Right ventricle myocardium superior (tissue), 1 donor: ENCODE measurements at places on chromosomes 2 and 18.

DNA sequence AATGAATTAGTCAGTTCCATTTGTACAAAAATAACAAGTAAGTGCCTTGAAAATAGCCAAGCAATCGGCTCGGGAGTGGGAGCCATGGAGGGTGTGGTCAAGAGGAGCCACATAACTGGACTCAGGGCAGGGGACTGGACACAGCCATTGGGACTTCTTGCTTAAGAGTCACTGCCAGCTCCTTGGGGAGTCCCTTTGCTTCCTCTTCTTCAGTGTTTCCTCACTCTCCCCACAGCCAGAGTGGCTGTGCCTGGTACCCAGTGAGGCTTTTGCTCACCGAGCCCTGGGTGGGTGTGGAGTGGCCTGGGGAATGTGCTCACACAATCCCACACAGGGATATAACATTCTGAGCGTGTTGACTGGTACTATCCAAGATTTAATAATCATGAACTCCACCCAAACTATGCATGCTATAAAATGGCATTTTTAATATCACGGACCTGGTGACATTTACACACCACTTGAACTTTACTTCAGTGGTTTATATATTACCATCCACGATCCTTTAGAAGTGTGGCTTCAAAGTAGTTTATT lies 94.6 kb downstream of the PTGR3 start:
- no peak for DNase-seq

- DNase-seq: peak; percentile 67
These were observed 603 bp downstream of the ATAD2B start for GRCh38 chr2:23926290-23926749.

DNA sequence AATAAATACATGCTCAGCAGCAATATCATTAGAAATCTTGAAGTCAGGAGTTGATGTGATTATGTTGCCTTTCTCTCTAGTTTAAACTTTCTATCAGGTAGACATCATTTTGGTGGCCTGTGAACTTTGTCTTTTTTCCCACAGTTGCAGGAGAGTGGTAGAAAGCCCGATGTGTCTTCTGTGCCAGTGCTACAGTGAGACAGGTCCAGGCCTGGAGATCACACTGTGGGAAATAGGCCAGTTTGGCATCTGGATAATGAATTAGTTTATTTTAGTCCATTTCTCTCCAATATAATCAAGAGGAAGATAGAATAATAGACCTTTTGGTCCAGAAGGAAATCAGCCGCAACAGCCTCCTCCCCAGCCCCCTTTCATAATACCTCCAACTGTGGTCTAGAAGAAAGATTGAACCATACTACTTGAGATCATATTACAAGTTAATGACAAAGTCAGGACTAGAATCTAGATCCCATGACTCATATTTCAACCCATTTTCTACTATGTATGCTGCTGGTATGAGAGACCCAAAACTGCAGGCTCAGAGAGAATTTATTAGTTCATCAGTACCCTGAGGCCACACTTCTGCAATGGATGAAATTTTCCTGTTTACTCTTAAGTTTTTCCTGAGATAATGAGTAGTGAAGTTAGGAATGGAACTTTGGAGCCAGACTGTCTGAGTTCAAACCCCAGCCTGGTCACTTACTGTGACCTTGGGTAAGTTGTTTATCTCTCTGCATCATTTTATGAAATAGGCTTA lies 20.6 kb downstream of the KCMF1 start:
- no peak for DNase-seq

DNA sequence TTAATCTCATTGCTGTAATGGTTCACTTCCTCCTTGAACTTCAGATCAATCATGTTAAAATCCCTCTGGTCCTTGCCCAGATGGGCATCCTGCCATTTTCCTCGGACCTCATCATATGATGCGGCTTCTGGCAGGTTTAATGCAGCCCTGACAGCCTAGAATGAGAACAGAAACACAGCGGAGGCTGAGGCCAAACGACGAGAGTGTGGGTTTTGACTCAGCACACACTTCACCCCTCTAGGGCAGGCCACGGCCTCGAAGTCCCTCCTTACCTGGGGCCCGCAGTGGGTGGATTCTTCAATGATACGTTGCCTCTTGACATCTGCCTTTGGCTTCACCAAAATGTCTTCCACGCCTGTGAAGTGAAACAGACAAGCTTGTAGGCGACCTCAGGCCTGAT lies 56.8 kb downstream of the POLR1A start:
- DNase-seq: no peak

DNA sequence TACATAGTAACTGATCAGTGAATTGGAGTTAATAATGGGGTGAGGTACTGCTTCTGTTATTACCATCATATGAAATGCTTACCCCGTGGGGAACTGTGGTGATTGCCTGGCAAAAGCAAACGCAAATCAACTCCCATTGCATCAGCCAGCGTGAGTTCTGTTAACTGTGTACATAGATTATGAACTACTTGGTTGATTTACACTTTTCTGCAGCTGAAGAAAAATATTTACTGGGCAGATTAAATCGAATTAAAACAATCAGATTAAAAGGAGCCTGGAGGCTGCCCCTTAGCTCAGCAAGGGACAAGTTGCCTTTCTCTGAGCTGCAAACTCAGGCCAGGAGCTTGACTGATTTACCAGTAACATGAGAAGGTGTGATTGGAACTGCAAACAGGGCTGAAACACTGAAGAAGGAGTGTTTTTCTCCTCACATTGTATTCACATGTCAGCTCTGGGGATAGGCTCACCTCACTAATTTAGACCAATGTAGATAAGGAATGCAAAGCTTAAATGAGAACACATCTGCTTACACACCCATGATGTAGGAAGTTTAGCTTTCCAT lies 220.1 kb downstream of the OSR1 start:
- no peak for DNase-seq

- no peak for DNase-seq
These were observed 13.6 kb downstream of the OTX1 start for GRCh38 chr2:63064197-63064596.

DNA sequence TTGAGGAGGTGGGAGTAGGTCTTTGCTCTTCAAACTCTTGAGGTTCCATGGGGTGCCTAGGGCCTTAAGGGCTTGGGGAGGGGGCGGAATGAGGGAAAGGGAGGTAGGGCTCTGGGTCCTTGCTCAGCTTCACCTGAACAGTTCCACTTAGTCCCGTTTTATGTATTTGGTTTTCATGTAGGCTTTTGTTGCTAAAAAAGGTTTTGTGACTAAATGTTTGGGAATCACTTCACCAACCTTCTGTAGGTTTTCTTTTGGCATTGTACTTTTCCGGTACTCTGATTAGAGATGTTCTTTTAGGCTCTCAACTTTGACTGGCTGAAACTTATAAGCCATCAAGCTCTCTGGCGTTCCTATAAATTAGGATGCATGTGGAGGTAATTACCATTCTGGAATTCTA lies 108.1 kb downstream of the MYCN start:
- no peak for DNase-seq

- no peak for DNase-seq
These were observed 737.6 kb downstream of the SLC4A3 start for GRCh38 chr2:220365023-220365422.

DNA sequence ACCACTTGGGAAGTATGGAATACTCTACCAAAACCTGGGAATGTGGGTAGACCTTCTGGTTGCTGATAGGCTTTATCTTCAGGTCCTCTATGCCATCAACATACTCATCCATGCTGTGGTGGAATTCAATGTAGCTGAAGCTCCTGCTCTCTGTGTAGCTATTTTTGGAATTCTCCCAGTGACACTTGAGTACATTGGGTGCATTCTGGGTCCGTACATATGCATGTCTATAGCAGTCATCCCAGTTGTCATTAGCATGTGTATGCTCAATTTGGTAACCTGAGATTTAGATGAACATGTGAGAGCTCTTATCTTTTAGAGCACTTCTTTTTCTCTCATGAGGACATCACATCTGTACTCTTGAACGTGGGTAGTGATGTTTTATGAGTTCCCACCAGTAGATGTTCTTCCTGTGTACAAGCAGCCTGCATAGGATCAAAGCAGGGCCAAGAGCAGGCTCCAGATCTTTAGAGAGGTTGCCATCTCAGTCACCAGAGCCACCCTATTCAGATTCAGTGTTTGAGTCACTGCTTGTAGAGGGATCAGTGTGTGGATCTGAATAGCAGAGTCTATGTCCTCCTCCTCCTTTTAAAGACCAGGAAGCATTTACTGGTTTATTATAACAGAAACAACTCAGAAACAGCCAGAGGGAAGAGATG lies 65.9 kb downstream of the MGAT5 start:
- DNase-seq: no peak

- DNase-seq: no peak
These were observed 576 bp downstream of the NYAP2 start for GRCh38 chr2:225400060-225400511.

DNA sequence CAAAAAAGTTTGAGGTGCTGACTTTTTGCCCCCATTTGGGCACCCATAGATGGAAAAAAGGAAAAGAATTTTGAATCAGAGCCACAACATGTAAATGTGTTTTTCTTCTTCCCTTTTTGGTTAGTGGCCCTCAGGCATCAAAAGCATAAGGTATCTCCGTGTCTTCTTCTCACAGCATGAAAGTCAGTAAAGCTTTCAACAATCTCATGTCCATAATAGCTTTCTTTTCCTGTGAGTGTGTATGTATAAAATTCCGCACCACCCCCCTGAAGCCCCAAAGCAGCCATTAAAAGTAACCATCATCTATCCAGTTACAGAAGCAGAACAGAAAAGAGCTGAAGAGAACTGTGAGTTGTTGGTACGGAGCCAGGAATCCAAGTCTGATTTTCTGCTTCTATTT lies 1539.7 kb upstream of the ACVR2A start:
- DNase-seq: no peak

DNA sequence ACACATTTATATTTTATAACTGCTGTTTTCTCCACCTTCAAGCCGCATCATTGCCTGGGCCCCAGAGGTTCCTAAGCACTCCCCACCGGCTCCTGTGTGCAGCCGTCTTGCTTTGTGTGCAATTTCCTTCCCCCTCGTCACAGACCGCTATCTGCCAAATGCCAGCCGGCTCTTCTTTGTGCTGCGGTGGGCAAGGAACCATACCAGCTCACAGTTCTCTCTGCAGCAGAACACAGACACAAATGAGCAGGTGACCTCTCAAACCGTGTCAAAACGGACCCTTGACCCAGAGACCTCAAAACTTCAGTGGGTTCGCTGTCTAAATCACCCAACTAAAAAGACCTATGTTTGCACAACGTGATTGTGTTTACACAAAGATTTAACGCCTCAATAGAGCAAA lies 58.2 kb downstream of the KLF7 start:
- DNase-seq: no peak

GRCh38 chr2:168138374-168138773 lies 109.0 kb downstream of the STK39 start:
- peak; percentile 44 for DNase-seq

DNA sequence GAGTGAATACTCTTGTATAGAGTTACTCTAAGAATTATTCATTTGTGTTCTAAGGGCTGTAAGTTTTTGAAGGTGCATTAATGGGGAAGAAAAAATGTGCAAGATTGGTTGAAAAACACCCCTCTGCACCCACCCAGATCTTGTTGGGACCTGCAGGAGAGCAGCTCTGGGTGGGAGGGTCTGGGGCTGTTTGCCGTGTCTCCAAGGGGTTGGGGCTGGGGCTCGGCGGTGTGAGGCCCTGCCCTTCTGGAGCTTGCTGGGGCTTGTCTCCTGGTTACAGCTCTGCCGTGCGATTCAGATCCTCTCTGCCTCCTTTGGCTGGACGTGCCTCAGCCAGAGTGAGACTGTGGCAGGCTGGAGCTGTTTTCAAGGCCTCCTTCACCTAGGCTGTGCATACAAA lies 26.1 kb downstream of the IGFBP2 start:
- DNase-seq: no peak

GRCh38 chr2:48279344-48280090 lies 250.4 kb upstream of the STON1 start:
- DNase-seq: no peak

- no peak for DNase-seq
These were observed 6.7 kb downstream of the GFPT1 start for GRCh38 chr2:69380072-69380917.

DNA sequence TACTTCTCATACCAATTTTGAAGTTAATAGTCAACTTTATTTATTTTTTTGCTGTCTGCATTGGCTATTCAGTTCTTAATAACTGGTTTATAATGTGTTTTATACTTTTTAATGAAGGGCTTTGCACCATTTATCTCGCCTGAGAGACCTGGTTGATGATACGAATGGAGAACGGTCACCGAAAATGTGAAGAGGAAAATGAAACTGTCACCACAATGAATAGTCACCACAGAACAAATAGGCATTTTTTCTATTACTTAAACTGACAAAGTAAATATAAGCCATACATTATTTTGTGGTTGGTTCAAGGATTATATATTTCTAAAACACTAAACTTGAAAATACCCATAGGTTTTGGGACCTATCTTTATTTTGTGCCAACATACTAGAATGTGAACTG lies 20.4 kb downstream of the C18orf54 start:
- DNase-seq: no peak

- DNase-seq: no peak
These were observed 62.5 kb downstream of the GPR39 start for GRCh38 chr2:132479155-132479554.

DNA sequence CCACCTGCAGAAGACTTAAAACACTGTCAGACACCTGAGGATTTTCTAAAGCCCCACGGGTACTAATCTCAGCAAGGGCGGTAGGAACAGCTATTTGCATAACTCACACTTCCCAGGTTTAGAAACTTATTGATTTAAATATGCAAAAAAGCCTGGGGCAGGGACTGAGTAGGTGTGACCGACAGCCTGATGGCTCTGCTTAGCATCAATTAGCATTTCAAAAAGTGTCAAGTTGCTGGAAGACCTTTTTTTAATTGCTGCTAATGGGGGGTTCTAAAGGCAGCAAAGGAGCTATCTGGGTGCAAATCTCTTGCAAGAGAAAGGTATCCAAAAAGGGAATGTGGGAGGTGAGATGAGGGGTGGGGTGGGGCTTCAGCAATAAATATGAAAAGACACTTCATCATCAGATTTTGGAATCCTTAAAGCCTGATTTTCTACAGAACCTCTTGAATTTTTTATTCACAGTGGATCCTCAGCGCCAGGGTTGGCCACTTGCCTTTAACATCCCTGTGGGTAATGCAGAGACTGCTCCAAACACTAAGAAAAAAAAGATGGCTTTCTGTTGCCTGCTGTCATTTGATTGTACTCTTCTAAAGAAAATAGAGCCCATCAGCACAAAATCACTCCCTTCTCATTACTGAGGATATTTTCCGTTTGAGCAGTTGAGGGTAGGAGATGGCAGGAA lies 121.1 kb upstream of the RMP24 start:
- no peak for DNase-seq

DNA sequence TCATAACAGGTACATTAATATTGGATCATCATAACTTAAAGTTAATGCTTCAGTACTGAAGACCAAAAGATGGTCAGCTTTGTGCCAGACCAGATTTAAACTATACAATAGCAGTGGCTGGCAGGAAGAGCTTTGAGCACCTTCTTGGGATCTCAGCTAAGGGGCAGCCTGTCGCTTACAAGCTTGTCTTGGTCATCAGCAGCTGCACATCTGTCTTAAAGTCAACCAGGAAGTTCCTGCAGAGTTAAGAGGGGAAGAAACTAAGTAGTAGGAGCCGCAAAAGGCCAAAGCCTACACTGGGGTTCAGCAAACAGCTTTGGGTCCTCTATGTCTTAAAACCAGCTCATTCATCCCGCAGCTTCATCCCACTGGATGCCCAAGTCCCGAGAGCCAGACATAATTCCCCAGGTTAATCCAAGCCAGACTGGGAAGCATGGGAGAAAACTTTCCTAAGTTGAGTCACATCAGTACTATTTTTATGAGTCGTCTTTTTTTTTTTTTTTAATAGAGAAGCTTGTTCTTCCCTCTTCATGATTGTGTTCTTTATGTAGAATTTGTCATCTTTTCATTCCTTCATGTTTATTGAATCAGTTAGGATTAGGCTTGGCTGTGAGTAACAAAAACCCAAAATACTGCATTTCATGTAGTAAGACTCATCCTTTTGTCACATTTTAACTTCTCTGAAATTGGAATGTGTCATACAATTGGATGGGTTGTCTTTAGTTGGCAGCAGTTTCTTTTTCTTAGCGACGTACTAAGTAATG lies 59.3 kb downstream of the SERTAD2 start:
- no peak for DNase-seq
